ENCODE measurements at places on chromosomes 3 and 15.

DNA sequence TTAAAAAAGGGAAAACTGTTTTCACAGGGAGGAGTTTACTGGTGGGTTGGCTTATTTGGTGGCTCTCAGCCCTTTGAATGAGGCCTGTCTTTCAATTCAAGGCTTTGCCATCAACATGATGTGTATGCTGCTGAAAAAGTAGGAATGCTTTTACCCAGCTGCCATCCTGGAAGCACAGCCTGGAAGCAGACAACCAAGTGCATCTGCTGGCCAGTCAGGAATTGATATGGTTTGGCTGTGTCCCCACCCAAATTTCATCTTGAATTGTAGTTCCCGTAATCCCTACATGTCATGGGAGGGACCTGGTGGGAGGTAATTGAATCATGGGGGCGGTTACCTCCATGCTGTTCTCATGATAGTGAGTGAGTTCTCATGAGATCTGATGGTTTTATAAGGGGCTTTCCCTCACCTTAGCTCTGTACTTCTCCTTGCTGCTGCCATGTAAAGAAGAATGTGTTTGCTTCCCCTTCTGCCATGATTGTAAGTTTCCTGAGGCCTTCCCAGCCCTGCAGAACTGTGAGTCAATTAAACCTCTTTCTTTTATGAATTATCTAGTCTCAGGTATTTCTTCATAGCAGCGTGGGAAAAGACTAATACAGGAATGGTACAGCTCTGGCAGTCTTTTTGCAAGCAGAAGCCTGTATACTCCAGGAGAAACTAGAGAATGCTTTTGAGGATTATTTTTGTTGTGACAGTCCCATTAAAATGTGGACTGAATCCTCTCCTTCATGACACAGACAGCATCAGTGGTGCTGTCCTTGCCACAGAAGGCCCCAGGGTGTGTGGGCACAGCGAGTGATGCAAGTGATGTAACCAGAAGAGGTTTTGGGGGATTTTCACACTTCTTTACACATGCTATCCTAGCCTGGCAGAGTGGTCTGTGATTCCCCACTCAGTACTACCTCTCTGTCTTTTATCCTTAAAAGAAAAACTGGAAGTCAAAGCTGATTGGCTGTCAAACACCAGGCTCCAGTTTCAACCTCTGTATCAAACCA lies 20.0 kb downstream of the PLCL2 start:
- DNase-seq: no peak

GRCh38 chr3:66363148-66363547 lies 137.7 kb downstream of the LRIG1 start:
- DNase-seq: no peak

DNA sequence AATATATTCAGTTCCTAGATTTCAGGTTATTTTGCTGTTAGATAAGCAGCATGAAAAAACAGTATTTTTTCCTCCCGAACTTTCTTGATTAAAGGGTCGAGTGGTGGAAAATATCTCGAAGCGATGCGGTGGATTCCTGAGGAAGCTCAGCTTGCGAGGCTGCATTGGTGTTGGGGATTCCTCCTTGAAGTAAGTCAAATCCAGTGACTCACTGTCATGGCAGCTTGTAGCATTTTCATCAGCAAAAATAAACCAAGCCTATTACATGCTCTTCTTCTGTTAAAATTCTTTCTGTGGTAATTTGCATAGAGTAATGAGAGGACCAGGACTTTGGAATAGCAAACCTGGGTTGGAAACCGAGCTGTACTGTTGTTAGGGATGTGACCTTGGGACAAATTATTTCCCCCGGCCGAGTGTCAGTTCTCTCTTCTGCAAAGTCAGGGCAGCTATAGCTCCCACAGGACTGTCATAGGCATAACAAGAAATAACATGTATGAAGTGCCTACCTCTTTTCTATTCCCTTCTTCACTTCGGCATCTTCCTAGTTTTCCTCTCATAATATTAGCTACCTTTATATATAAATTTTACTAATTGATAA lies 75.6 kb downstream of the UBP1 start:
- no peak for DNase-seq

DNA sequence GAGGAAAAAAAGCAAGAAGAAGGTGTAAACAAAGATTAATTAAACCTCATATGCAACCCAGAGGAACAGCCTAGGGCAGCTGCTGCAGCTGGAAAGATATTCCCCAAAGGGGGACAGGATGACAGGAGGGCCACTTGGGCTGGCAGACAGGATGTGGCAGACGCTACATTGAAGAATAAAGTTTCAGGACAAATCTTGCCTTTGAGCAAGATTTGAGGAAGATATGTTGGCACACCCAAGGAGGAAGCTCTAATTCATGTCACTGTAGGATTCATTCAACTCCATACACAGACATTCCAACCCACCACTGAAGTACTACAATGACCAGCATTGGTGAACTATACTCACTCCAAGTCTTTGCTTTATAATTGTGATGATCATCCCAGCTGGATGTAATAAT lies 504.0 kb downstream of the SHQ1 start:
- DNase-seq: no peak

- no peak for DNase-seq
Measured at GRCh38 chr3:8743021-8743601, 9.5 kb downstream of the CAV3 start.

- DNase-seq: no peak
Measured at GRCh38 chr3:134423153-134423552, 48.9 kb upstream of the AMOTL2 start.

DNA sequence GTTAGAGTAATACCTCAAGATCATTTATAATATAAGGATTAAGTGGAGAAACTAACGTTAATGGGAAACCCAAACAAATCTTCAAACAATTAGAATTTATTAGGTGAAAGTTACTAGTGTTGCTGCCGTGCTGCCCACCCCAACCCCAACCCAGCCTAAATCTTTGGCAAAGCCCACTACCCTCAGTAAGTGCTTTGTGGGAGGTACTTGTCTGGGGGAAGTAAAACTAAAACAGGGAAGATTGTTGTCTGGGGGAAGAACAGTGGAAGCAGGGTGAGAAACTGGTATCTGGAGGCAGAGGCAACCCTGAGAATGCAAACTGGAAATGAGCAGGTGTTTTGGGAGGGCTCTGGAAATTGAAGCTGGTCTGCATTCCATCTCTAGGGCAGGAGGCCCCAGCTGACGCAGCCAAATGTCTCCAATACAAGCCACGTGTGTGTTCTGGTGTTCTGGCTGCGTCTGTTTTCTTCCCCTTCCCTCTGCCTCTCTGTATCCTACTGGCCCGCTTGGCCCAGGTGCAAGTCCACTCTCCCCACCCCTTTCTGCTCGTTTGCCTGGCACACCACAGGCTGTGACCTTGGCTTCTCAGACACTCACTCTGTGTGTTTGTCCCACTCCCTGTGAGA lies 32.7 kb downstream of the FEM1B start:
- no peak for DNase-seq

DNA sequence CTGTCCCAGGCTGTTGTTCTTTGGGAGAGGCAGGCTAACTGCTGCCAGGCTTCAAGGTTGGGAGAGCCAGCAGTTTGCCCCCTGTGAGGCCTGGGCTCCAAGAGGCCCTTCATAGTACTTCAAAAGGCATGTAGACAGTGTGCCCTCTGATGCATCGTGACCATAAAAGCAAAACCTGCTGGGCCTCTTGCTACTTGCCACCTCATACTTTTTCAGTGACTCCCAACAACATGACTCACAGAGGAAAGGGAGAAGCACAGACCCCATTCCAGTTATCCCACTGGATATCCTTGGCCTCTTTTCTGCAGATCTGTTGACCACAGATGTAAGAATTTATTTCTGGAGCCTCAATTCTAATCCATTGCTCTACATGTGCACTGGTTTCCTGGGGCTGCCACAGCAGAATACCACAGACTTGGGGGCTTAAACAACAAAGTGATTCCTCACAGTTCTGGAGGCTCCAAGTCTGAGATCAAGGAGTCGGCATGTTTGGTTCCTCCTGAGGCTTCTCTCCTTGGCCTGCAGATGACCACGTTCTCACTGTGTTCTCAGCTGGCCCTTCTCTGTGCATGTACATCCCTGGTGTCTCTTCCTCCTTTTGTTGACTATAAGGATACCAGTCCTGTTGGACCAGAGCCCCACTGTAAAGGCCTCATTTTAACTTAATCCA lies 8.9 kb upstream of the NSMCE3 start:
- no peak for DNase-seq

GRCh38 chr3:173502983-173503568 lies 105.5 kb downstream of the NLGN1 start:
- no peak for DNase-seq

DNA sequence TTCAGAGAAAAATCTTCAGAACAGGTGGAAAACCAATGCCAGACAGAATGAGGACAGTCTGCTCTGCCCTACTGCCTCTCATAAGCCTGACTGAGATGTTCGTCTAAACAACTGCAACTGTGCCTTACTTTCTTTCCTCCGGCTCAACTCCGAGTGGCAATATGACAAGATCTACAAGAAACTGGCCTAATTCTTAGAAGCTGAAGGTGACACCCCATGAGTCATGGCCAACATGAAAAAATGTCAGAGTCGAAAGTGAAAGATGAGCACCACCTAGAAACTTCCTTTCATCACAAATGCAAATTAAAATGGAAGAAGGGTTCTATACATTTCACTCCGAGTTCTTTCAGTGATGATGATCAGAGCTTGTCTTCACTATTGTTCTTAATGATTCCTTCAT lies 12.9 kb downstream of the PCYT1A start:
- peak; percentile 25 for DNase-seq

DNA sequence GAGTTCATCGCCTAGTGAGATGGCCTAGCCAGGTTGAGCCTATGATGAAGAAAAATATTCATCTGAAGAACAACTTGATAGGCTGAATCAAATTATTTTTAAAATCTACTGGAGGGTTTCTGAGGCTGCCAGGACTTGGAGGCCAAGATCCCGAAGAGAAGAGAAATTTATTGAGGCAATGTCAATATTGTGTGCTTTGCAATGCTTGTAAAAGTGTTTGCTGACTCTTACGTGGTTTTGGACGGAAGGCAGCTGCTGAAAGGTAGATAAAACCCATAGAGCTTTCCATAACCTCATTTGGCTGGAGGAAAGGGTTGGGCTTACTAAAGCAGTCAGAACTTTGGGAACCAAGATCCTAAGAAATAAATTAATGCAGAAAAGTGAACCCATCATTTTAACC lies 361.0 kb upstream of the IL12A start:
- DNase-seq: no peak

DNA sequence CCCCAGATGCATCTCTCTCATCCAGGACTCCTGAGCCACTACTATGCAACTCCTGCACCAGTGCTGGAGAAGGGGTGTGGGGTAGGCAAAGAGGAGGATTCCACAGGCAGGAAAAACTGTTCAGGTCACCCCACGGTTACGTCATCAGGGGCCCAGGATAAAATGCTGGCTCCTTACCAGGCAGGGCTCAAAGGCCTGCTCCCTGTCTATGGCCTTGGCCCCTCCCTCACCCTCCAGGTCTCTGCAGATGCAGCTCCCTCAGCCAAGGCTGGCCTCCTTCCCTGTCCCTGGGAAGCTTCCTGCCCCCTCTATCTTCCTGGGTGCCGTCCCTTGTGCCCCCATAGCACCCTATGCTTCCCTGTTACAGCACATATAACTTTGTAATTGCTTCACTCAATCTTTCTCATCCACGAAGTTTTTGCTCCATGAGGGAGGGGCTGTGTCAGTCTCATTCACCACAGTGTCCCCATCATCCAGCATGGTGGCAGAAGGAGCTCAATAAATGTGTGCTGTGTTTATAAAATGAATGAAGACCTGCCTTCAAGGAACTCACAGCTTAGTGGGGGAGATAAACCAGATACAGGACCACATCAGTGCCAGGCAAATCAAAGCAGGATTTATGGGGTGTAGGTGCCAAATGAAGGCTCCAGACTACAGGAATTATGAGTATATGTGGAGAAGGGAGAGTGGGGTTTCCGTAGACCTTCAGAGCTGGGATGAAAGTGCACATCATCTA lies 18.6 kb downstream of the KBTBD13 start:
- no peak for DNase-seq

DNA sequence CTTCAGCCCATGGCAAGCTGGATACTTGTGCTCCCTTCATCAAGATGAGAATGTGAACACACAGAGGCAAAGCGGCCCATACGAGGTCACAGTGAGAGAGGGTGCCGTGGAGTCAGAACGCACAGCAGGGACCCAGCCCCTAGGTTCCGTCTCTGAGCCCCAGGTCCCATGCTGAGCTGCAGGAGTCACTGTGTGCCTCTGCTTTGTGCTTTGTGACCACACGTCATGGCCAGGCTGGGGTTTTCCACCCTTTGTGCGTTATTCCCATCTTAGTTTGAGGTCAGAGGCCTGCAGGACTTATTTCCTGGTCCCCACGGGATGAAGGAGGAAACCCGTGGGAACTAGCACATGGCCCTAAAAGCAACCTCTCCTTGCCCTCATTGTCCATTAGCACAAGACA lies 140.3 kb downstream of the TJP1 start:
- DNase-seq: no peak

- DNase-seq: no peak
Measured at GRCh38 chr3:124890573-124891190, 3.5 kb upstream of the ITGB5 start.

GRCh38 chr15:37819191-37819590 lies 115.2 kb upstream of the TMCO5A start:
- DNase-seq: no peak

- DNase-seq: no peak
Measured at GRCh38 chr3:128356822-128357221, 109.9 kb downstream of the DNAJB8 start.

DNA sequence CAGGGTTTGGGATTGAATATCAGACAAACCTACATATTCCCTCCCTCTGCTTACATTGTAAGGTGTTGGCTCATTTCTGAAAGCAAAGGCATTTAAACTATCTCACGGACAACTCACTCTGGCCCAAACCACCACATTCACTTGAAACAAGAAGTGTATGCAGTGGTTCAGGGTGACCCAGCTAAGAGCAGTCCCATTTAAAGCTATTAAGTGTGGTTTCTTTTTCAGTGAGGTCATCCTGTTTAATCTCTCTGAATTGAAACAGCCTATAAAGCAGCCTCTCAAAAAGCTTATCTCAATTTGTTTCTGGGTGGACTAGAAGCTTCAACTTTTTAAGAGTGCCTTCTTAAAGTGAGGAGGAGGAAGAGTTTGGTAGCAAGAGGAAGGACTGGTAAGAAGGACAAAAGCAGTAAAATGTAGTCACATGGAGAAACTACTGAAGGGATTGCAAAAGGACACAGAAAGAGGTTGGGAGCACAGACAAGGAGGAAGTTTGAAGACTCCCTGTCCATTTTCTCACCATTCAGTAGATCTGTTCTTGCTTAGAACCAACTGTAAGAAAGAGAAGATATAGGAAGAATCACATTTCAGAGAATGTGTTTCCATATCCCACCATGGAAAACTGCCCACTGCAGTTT lies 151.6 kb downstream of the TMCO5A start:
- DNase-seq: no peak

- DNase-seq: no peak
Measured at GRCh38 chr3:172065527-172065926, 26.1 kb downstream of the FNDC3B start.

- DNase-seq: no peak
Measured at GRCh38 chr3:15646851-15647511, 45.4 kb downstream of the BTD start.

GRCh38 chr3:156561533-156561932 lies 6.6 kb upstream of the SSR3 start:
- no peak for DNase-seq

DNA sequence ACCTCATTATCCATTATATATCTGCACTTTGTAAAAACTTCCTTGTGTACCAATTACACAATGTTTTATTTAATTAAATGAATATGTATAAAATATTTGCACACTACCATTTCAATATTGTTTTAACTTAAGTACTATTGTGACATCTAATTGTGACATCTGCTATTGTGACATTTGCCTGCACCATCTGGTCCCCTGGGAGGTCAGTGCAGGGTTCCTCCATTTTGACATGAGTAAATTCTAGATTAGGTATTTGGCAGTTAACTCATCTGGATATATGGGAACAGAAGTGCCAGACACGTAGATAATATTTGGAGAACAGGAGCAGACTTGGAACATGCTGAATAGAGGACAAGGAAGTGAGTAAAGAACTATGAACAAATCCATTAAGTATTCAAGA lies 332.1 kb downstream of the VGLL3 start:
- DNase-seq: no peak
